ENCODE measurements at places on chromosomes 5 and 9.

DNA sequence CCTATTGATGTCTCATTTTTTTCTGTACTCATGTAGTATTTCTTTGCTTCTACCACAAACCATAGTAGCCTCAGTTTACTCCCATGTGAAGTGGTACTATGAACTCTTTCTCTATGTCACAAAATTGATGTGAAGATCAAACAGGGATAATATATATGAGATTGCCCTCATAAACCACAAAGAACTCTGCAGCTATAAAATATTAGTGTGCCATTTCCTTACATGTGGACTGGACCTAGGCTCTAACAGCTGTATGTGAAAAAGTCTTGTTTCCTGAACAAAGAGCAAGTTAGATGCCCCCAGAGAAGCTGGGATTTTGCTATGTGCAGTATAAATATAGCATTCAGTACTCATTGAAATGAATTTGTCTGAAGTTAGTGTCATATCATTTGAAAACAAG lies 412.6 kb upstream of the ADAMTSL1 start:
- DNase-seq, result no peak

DNA sequence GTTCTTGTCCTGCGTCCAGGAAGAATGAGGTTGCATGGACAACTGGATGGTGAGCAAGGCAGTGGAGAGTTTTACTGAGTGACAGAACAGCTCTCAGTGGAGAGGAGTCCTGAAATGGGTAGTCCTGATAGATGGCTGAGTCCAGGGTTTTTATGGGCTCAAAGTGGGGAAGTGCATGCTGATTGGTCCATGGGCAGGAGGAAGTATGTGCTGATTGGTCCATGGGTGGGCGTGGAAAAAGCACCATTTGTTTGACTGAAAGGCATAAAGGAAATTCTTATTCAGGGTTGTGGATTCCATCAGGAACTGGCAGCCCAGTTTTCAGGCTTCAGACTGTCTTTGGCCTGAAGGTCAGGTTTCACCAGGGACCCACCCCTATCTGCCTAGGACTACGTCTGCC lies 10.6 kb downstream of the FSD1L start:
- DNase-seq, result no peak

GRCh38 chr9:101388507-101388993 lies 3.7 kb upstream of the BAAT start:
- DNase-seq, result no peak

- DNase-seq, result no peak
Measured at GRCh38 chr5:115308815-115309214, 12.4 kb upstream of the CCDC112 start.

- DNase-seq, result no peak
Measured at GRCh38 chr5:96133341-96134079, 171.9 kb upstream of the ELL2 start.

- DNase-seq, result no peak
Measured at GRCh38 chr5:25029004-25029403, 384.2 kb upstream of the CDH10 start.

GRCh38 chr5:149641600-149641999 lies 60.3 kb downstream of the ARHGEF37 start:
- no peak for DNase-seq

GRCh38 chr5:172167895-172168294 lies 20.1 kb downstream of the STK10 start:
- no peak for DNase-seq

GRCh38 chr5:139402561-139403158 lies 1.2 kb downstream of the SPATA24 start:
- DNase-seq, result no peak

- DNase-seq, result no peak
Measured at GRCh38 chr5:171945066-171945465, 61.4 kb downstream of the FBXW11 start.

GRCh38 chr9:133875131-133875530 lies 117.0 kb downstream of the VAV2 start:
- no peak for DNase-seq

DNA sequence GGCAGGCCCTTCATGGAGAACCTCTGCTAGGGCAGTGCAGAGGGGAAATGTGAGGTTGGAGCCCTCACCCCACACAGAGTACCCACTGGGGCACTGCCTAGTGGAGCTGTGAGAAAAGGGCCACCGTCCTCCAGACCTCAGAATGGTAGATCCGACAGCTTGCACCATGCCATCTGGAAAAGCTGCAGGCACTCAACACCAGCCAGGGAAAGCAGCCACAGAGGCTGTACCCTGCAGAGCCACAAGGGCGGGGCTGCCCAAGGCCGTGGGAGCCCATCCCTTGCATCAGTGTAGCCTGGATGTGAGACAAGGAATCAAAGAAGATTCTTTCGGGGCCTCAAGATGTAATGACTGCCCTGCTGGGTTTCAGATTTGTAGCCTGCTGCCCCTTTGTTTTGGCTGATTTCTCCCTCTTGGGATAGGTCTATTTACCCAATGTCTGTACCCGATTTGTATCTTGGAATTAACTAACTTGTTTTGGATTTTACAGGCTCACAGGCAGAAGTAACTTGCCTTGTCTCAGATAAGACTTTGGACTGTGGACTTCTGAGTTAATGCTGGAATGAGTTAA lies 16.6 kb upstream of the ZDHHC11 start:
- DNase-seq, result no peak
